Natural killer cell treated with Interleukin-12 subunit alpha and Interleukin-12 subunit beta and Interleukin-15 and Interleukin-18, amount 100 ng/mL, for 72 hours (primary cell): ENCODE measurements at places on chromosomes 1 and 21.

DNA sequence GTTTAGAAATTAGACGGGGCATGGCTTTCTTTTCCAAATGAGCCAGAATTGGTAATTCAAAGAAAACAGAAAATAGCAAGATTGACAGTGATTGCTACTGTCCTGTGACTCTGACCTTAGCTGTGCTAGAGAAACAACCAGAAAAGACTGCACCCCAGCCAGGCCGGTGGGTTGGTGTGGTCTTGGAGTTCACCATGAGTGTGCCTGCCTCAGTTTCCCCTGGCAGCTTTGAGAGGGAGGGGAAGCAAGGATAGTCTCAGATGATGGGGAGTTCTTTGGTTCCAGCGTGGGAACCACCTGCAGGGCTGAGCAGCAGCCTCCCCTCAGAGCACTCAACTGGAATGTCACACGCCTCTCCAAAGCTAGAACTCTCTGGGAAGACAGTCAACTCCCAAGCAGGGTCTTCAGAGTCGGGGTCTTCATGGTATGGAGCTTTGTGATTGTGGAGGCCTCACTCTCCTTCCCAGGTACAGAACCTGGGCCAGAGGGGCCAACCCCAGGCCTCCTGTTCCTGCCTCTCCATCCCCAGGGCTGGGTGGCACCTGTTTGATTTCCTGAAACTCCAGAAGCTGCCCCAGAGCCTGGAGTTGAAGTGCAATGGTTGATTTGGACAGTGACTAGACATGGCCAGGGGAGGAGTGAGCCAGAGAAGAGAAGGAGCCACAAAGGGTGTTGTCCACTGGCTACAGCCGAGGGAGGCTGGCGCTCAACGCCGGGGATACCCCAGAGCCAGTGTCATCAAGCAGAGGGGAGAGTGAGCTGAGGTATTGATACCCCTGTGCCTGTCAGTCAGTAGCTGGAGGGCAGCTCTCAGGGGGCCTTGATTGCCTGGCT is 35.7 kb downstream of the SIM2 start:
- no peak for DNase-seq

- no peak for DNase-seq
Measured at GRCh38 chr1:201945157-201945556, 1.2 kb downstream of the LMOD1 start.

DNA sequence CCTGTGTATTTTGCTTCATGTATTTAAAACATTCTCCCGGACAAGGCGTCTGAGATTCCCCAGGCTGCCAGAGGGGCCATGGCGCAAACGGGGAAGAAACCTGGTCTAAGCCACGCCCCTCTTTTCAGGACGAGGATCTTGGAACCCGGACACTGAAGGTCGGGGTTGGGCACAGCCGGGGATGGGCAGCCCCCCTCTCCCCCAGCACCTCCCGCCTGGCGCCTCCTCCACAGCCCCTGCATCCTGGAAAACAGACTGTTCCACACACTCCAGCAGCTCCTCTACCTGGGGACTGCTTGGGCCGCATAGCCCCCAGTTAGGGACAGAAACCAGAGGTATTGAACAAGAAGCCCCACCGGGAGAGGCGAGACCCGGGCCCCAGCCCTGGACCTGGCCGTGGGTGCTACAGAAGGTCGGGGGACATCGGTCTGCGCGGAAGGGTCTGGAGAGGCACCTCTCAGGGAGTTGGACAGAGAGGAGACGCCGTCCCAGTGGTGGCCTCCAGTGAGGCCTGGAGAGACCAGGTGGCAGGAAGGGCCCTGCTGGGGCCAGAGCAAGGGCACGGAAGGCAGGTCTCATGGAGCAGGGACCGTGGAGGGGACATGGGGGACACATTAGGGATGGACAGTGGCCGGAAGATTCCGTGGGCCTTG is 5.4 kb downstream of the TP73 start:
- DNase-seq, result no peak

GRCh38 chr1:3708791-3709190 is 43.5 kb upstream of the CCDC27 start:
- DNase-seq, result no peak

GRCh38 chr1:235286667-235287066 is 41.3 kb downstream of the ARID4B start:
- no peak for DNase-seq
